Activated T-helper 1 cell treated with anti-CD3 and anti-CD28 coated beads, Interleukin-12 subunit alpha, Interleukin-12 subunit beta, Interleukin-2, Interleukin-4 antibody, amounts not matched to agents 30 ng/mL and 10 ng/mL and 1 ng/mL, durations not matched to agents 14 hours and 24 hours and 36 hours (primary cell): ENCODE measurements at places on chromosomes 4 and X. TPM values are rescaled to one million over a fixed set of nuclear protein-coding genes. Genes with fewer than 3 reads are reported as not detected.

GRCh38 chr4:153248641-153249198 is 44.5 kb downstream of the TRIM2 start:
- H3K36me3 ChIP-seq = no peaks in the 10 kb centered on the region
- no peak overlapping the region for H3K27ac ChIP-seq
- H3K27me3 ChIP-seq = peaks cover 14% of the 10 kb centered on the region
- DNase-seq = no peak
- H3K4me1 ChIP-seq = peaks cover 23% of the 10 kb centered on the region

- H3K4me3 ChIP-seq = no peak overlapping the region
- peaks cover 21% of the 10 kb centered on the region for H3K27me3 ChIP-seq
- H3K27ac ChIP-seq = no peak overlapping the region
- DNase-seq = no peak
- no peaks in the 10 kb centered on the region for H3K4me1 ChIP-seq
- no peaks in the 10 kb centered on the region for H3K36me3 ChIP-seq
Observed at GRCh38 chr4:75584067-75584466, 28.2 kb downstream of the ODAPH start.

- no peak overlapping the region for H3K27ac ChIP-seq
- H3K27me3 ChIP-seq = peaks cover 3% of the 10 kb centered on the region
- H3K4me3 ChIP-seq = no peak overlapping the region
- no peaks in the 10 kb centered on the region for H3K36me3 ChIP-seq
- no peak for DNase-seq
- no peaks in the 10 kb centered on the region for H3K4me1 ChIP-seq
Observed at GRCh38 chrX:15864629-15865028, 10.0 kb upstream of the AP1S2 start.

- H3K27me3 ChIP-seq = no peaks in the 10 kb centered on the region
- H3K27ac ChIP-seq = peak overlapping the region; percentile 92
- peak overlapping the region; percentile 99 for H3K4me3 ChIP-seq
- peaks cover 43% of the 10 kb centered on the region for H3K36me3 ChIP-seq
Observed at GRCh38 chrX:71111921-71112431, 599 bp upstream of the IL2RG start.

DNA sequence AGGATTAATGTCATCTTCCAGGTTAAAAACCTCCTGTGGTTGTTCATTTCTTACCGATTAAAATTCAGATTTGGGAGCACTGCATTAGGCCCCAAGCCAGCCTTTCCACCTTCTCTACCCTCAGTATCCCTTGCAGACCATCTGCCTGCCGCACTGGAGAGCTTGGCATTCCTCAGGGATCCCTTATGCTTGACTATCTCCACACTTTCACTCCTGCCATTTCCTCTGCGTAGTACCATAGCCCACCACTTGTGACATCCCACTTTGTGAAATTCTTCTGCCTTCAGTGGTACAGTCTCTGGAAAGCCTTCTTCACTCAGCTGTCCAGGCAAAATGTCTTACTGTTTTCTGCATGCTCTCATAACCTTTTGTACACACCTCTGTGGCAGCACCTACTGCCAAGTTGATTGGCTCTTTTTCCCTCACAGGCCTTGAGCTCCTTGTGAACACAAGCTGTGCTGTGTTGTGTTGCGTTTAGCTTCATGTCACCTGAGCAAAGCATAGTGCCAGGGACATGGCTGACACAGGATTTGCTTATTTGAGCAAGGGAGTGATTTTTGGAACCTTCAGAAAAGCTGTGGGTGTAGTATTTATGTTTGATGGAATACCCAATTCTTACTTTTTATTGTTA is 156.4 kb downstream of the ARX start:
- H3K36me3 ChIP-seq = peaks cover 11% of the 10 kb centered on the region
- H3K27ac ChIP-seq = peak overlapping the region; percentile 58
- no peaks in the 10 kb centered on the region for H3K4me1 ChIP-seq
- no peak overlapping the region for H3K4me3 ChIP-seq
- DNase-seq = no peak

GRCh38 chr4:105996845-105997244 is 101.6 kb downstream of the NPNT start:
- H3K4me1 ChIP-seq = no peaks in the 10 kb centered on the region
- H3K4me3 ChIP-seq = no peak overlapping the region
- no peak for DNase-seq
- H3K27me3 ChIP-seq = no peaks in the 10 kb centered on the region
- no peaks in the 10 kb centered on the region for H3K36me3 ChIP-seq

GRCh38 chrX:17042037-17042436 is 95.6 kb downstream of the REPS2 start:
- no peak overlapping the region for H3K27ac ChIP-seq
- H3K4me3 ChIP-seq = no peak overlapping the region
- H3K27me3 ChIP-seq = no peaks in the 10 kb centered on the region
- no peaks in the 10 kb centered on the region for H3K36me3 ChIP-seq
- DNase-seq = no peak

DNA sequence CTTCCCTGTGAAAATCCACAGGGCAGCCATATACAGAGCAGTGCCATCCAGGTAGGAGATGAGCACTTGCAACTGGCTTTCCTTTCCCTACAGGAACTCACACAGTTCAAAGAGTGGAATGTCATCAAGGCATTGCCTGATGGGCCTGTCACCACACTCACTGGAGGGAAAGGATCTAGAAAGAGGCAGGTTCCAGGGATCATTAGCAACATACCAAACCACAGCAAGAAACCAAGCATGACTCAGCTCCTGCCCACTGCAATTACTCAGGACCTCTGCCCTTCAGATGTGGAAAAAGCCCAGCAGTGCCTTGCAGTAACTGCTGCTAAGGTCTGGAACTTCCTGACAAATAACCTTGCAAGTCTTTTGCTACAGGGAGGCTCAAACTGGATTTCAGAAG is 101.2 kb downstream of the ZNF674 start:
- no peaks in the 10 kb centered on the region for H3K27me3 ChIP-seq
- no peak for DNase-seq
- no peak overlapping the region for H3K27ac ChIP-seq
- H3K36me3 ChIP-seq = peaks cover 2% of the 10 kb centered on the region
- no peak overlapping the region for H3K4me3 ChIP-seq
- H3K4me1 ChIP-seq = peaks cover 21% of the 10 kb centered on the region

DNA sequence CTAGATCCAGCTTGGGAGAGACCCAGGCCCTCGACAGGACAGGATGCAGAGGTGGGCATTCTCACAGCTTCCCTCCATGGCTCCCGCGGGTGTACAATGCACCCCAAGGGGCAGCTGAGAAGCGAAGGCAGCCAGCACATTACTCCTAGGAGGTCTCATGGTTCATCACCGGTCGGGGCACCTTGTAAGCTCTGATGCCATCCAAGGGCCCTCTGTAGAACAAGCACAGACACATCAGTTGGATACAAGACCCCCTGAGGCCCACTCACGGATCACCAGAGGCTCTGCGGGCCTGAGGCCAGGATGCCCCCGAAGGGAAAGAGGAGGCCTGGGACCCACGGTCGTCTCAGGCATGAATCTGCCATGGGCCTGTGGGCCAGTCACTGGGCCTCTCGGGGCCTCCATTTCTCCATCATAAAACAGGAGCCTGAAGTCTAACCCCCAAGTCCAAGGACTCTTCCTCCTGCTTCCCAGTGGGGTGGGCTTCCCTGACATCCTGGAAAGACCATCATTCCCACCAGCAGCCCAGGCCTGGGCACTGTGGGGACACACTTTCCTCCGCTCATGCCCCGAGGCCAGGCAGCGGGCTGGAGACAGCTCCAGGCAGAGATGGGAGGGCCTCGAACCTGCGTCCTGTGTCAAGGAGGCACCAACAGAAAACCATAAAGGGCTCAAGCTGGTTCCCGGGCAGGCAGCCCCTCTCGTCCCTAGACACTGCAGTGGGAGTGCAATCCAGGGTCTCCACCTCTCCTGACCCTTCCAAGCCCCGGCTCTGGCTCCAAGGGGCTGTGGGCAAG is 20.1 kb downstream of the HMX1 start:
- H3K27me3 ChIP-seq = peaks cover 22% of the 10 kb centered on the region
- no peak overlapping the region for H3K4me3 ChIP-seq
- no peak for DNase-seq
- H3K4me1 ChIP-seq = no peaks in the 10 kb centered on the region
- no peak overlapping the region for H3K27ac ChIP-seq

DNA sequence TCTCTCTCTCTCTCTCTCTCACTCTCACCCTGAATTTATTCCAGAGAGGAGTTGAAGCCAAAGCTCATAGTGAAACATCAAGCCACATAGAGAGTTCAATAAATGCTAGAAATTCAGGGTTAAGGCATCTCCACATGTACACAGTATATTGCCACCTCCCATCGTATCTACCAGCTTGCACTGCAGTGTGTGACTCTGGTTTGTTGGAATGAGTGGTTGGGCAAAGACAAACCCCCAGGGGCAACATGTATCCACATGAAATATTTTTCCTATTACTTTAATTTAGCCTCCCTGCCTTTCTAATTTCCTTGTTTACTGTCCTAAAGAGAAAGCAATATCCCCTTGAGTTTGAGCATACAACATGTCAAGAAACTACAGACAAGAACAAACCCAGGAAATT is 247.3 kb downstream of the SPATA18 start:
- H3K27ac ChIP-seq = no peak overlapping the region
- H3K4me1 ChIP-seq = no peaks in the 10 kb centered on the region
- no peaks in the 10 kb centered on the region for H3K36me3 ChIP-seq
- H3K27me3 ChIP-seq = no peaks in the 10 kb centered on the region
- H3K4me3 ChIP-seq = no peak overlapping the region

- no peak overlapping the region for H3K4me3 ChIP-seq
- no peak overlapping the region for H3K27ac ChIP-seq
- DNase-seq = no peak
- no peaks in the 10 kb centered on the region for H3K4me1 ChIP-seq
- no peaks in the 10 kb centered on the region for H3K27me3 ChIP-seq
Observed at GRCh38 chr4:91267543-91267942, 1036.2 kb upstream of the GRID2 start.

DNA sequence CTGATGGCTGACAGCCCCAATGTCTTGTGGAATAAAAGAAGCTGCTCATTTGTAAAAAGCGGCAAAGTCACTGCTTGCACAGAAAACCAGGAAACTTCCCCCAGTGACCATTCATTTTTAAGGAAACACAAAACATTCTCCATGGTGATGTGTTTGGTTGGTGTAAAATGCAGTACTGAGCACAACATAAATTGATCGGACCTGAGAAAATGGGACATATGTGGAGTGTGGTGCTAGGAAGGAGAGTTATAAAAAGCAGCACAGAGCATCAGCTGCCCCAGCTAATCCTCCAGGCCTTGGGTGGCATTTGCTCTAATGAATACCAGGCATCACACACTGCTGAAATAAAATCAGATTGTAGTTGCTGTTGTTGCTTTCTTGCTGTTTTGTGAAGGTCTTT is 55.2 kb downstream of the GLRA2 start:
- H3K27me3 ChIP-seq = no peaks in the 10 kb centered on the region
- H3K36me3 ChIP-seq = no peaks in the 10 kb centered on the region
- no peak overlapping the region for H3K4me3 ChIP-seq
- no peak for DNase-seq
- no peak overlapping the region for H3K27ac ChIP-seq

- no peaks in the 10 kb centered on the region for H3K36me3 ChIP-seq
- H3K27me3 ChIP-seq = peaks cover 4% of the 10 kb centered on the region
- H3K27ac ChIP-seq = no peak overlapping the region
- peaks cover 4% of the 10 kb centered on the region for H3K4me1 ChIP-seq
- DNase-seq = no peak
- no peak overlapping the region for H3K4me3 ChIP-seq
Observed at GRCh38 chr4:38621028-38621684, 42.8 kb upstream of the KLF3 start.

Gene GAGE12J
- not detected in 2 replicates for total RNA-seq

- H3K4me3 ChIP-seq = no peak overlapping the region
- no peaks in the 10 kb centered on the region for H3K36me3 ChIP-seq
- no peaks in the 10 kb centered on the region for H3K4me1 ChIP-seq
- H3K27me3 ChIP-seq = no peaks in the 10 kb centered on the region
Observed at GRCh38 chr4:41619161-41619560, 81.2 kb downstream of the LIMCH1 start.

Gene SLC49A3
- 0.81 and 0.88 TPM in 2 replicates for total RNA-seq

DNA sequence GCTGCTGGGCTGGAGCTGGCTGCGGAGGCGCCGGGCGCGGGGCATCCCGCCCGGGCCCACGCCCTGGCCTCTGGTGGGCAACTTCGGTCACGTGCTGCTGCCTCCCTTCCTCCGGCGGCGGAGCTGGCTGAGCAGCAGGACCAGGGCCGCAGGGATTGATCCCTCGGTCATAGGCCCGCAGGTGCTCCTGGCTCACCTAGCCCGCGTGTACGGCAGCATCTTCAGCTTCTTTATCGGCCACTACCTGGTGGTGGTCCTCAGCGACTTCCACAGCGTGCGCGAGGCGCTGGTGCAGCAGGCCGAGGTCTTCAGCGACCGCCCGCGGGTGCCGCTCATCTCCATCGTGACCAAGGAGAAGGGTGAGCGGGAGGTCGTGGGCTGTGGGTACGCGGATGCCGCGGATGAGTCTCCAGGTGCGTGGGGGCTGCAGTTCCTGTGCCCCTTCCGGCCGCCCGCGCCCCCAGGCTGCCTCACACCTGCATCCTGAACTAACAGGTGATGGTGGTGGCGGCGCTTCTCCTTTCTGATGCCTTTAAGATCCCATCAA is 499 bp downstream of the CYP2U1 start:
- H3K36me3 ChIP-seq = peaks cover 8% of the 10 kb centered on the region
- no peak for DNase-seq

DNA sequence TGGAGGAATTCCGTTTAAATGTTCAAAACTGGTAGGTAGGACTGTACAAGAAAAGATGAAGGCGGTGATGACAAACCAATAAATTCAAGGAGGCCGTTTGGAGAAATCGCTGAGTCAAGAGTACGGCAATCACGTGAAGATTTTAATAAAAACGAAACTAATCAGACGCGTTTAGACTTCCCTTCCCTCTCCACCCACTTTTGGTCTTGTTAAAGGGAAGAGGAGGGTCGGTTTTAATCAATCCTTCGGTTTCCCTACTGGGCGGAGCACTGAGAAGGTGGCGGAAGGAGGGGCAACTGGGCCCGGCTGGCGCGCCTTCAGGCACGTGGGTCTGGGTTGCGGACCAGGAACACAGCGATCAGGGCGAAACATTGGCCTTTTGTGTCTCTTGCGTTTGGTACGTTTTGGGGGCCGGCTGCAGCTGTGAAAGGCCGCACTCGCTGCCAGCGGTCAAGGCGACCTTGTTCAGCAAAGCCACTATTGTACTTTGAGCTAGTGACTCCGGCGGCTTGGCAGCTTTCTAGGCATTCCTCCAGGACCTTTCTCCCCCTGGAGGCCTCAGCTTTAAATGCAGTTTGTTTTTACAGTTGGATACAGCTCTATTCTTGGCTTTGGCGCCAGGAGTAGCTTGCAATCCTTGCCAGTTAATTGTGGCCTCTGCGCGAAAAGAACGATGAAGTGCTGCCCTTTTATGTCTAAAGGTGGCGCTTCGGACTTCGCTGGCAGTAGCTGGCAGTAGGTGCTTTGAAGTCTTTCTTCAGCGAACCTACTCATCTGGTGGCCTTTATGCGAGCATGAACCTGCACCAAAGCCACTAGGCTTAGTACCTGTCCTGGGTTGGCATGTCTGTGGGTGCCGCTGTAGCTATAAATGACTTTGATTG is 16.8 kb upstream of the LAMP2 start:
- H3K4me3 ChIP-seq = peak overlapping the region; percentile 77
- H3K27me3 ChIP-seq = no peaks in the 10 kb centered on the region
- peaks cover 12% of the 10 kb centered on the region for H3K4me1 ChIP-seq
- peak overlapping the region; percentile 76 for H3K27ac ChIP-seq

GRCh38 chrX:10393899-10394298 is 226.5 kb downstream of the MID1 start:
- DNase-seq = no peak
- H3K27ac ChIP-seq = no peak overlapping the region
- no peak overlapping the region for H3K4me3 ChIP-seq
- no peaks in the 10 kb centered on the region for H3K36me3 ChIP-seq
- no peaks in the 10 kb centered on the region for H3K27me3 ChIP-seq
